ENCODE measurements at places on chromosomes 4 and X.
A peak's percentile ranks its signal among the peaks of the same experiment; 100 is the strongest.

DNA sequence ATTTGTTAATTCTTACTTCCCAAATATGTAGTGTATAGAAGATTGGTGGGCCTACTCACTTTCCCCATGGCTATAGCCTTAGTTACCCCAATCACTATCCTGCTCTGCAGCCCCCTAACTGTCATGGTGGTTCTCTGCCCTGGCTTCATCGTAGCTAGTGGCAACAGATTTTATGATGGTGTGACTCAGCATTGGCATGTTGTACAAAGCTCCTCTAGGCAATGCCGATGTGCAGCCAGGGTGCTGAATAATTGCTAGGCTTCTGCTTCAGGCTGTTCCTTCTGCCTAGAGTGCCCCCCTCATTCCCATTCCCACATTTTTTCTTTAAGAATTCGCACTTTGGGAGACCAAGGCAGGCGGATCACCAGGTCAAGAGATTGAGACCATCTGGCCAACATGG, 35.2 kb downstream of the AFF2 start:
- no peak for DNase-seq

GRCh38 chrX:136251041-136251991, at the start of gene MAP7D3:
Gene MAP7D3 (minus strand): TSS chrX:136251400. CDS start chrX:136251358, 42 bp downstream.
- DNase-seq: peak; percentile 62

- DNase-seq: no peak
Observed at GRCh38 chrX:100880368-100880767, 6.2 kb upstream of the NOX1 start.

- no peak for DNase-seq
Observed at GRCh38 chr4:31183256-31183655, 463.1 kb downstream of the PCDH7 start.

DNA sequence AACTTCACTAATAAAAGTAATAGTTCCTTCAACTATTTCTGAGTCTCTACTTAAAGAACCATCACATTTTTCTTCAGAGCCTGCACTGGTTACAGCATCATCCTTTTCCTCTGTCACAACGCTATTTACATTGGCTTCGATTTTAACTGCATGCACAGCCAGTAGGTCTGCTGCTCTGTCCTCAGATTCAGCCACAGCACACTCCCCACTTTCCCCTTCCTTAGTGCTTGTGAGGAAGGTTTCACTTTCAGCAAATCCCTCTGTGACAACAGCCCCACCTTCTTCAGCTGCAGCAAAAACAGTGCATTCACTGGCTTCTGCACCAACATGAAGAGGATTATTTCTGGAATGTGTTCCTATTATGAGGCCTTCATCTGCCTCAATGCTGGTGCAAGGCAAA, 25.7 kb downstream of the BOD1L1 start:
- DNase-seq: no peak

- DNase-seq: no peak
Observed at GRCh38 chrX:40152741-40153344, 55.1 kb upstream of the BCOR start.

DNA sequence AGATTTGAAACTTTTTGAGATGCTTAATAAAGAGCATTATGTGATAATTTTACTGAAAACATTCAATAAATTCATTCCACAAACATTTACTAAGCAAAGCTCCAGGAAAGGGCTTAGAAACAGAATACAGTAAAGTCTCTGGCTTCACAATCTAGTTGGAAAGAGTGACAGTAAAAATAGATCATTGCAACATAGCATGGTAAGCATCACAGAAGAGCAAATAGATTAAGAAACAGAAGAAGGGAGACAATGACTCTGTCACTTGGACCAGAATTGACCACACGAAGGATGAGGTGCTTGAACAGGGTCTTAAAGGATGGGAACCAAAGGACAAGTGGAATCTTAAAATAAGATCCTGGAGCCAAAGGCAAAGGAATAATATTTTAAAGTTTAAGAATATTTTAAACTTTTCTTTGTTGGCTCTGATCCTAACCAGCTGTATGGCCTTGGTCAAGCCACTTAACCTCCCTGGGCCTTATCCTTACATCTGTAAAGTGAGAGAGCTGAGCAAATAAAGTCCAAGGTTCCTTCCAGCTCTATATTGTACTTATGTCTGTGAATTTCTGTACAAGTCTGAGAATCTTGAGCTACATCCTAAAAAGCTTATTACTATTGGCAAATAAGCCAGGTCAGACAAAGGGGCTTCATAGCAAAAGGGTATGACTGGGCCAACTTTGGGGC, 33.9 kb downstream of the SEC24D start:
- no peak for DNase-seq

DNA sequence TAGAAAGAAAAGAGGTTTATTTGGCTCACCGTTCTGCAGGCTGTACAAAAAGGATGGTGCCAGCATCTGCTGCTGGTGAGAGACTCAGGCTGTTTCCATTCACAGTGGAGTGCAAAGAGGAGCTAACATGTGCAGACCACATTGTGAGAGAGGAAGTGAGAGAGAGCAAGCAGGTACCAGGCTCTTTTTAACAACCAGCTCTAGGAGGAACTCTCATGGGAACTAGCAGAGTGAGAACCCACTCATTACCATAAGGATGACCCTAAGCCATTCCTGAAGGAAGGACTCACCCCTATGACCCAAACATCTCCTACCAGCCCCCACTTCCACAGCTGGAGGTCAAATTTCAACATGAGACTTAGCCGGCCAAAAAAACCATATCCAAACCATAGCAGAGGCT, 158.6 kb upstream of the ADGRL3 start:
- DNase-seq: no peak
